ENCODE measurements at places on chromosomes 5 and 9.
A peak's percentile ranks its signal among the peaks of the same experiment; 100 is the strongest.

- H3K4me1 ChIP-seq = no peaks in the 10 kb centered on the region
- H3K27ac ChIP-seq = no peak overlapping the region
- H3K27me3 ChIP-seq = no peaks in the 10 kb centered on the region
- no peak overlapping the region for H3K4me3 ChIP-seq
Observed at GRCh38 chr9:95078939-95079338, 238.6 kb downstream of the FANCC start.

GRCh38 chr9:98880311-98881015 is 63.2 kb upstream of the COL15A1 start:
- H3K4me3 ChIP-seq = no peak overlapping the region
- no peaks in the 10 kb centered on the region for H3K36me3 ChIP-seq

DNA sequence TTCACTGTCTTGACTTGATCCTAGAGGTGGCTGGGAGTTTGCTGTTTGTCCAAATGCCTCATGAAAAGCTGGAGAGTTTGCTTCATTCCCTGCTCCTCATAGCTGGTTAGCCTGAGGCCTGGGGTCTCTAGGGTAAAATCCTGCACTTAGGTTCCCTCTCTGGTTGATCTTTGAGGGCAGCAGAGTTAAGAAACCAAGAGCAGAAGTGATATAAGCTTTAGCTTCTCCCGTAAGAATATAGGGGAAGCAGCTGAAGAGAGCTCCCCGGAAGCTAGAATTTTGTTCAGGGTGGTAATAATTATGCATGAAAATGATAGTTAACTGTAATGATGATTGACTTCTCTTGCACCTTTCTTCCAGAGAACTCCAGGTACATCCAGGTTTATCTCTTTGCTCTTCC is 1.4 kb downstream of the FAM53C start:
- no peak for DNase-seq
- H3K36me3 ChIP-seq = peaks cover 22% of the 10 kb centered on the region
- no peaks in the 10 kb centered on the region for H3K27me3 ChIP-seq
- H3K4me3 ChIP-seq = peak overlapping the region; percentile 62
- H3K4me1 ChIP-seq = peaks cover 21% of the 10 kb centered on the region

- H3K27me3 ChIP-seq = no peaks in the 10 kb centered on the region
- H3K36me3 ChIP-seq = no peaks in the 10 kb centered on the region
- DNase-seq = no peak
- no peak overlapping the region for H3K27ac ChIP-seq
- no peaks in the 10 kb centered on the region for H3K4me1 ChIP-seq
Observed at GRCh38 chr5:169094586-169095409, 206.1 kb downstream of the SLIT3 start.

DNA sequence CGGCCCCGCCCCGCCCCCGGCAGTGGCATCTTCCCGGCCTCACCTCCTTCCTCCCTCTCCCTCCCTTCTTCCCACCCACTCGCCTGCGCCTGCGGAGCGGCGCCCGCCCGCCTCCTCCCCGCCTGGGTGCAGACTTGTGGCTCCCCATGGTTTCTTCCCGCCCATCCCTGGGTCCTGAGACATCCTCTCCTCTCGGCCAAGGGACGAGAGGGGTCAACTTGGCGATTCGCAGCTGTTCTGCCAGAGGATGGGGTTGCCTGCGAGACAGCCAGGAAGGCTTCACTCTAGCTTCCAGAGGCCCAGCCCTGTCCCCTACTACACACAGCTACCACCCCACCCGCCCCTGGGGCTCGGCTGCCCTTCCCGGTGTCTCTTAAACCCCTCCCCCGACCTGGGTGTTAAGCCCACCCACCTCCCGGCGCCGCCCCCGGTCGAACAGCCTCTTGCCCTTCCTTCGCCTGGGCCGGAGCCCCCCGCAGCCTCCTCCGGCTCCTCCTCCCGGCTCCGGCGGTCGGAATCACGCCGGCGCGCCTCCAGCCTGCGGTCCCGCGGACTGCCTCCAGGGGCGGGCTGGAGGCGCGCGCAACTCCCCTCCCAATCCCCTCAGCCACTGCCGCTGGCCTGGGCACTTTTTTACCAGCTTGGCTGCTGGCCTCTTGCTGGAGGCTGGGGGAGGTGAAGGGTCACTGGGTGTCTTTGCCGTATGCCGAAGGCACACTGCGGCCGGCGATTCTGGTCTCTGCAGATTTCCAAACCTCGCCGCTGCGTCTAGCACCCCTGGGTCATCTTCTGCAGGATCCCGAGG is 1.9 kb downstream of the JADE2 start:
- H3K36me3 ChIP-seq = peaks cover 14% of the 10 kb centered on the region
- peak; percentile 86 for DNase-seq
- peaks cover 64% of the 10 kb centered on the region for H3K4me1 ChIP-seq

GRCh38 chr9:1580215-1580614 is 434.9 kb upstream of the SMARCA2 start:
- H3K4me3 ChIP-seq = no peak overlapping the region
- no peak for DNase-seq
- H3K27ac ChIP-seq = no peak overlapping the region
- H3K36me3 ChIP-seq = no peaks in the 10 kb centered on the region
- H3K4me1 ChIP-seq = no peaks in the 10 kb centered on the region
- no peaks in the 10 kb centered on the region for H3K27me3 ChIP-seq

DNA sequence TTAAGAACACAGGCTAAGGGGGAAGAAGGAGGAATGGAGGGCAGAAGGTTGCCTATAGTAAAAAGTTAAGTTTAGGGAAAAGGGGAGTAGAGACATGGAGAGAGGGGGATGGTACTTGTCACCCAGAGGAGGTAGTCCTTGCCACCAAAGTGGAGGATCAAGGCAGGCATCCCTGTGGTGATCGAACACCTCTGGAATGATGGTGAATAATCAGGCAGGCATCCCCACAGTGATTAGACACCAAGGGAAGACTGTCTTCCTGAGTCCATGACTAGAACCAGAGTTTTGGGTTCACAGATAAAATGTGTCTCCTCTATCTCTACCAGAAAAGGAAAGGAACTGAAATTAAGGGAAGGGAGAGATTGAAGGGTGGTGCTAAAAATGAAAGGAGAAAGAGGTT is 19.2 kb upstream of the HMGCS1 start:
- no peaks in the 10 kb centered on the region for H3K36me3 ChIP-seq
- H3K4me1 ChIP-seq = no peaks in the 10 kb centered on the region
- no peak overlapping the region for H3K4me3 ChIP-seq
- H3K27ac ChIP-seq = no peak overlapping the region
- H3K27me3 ChIP-seq = peaks cover 3% of the 10 kb centered on the region
